ENCODE measurements at places on chromosomes 2 and 18.
A peak's percentile ranks its signal among the peaks of the same experiment; 100 is the strongest.

DNA sequence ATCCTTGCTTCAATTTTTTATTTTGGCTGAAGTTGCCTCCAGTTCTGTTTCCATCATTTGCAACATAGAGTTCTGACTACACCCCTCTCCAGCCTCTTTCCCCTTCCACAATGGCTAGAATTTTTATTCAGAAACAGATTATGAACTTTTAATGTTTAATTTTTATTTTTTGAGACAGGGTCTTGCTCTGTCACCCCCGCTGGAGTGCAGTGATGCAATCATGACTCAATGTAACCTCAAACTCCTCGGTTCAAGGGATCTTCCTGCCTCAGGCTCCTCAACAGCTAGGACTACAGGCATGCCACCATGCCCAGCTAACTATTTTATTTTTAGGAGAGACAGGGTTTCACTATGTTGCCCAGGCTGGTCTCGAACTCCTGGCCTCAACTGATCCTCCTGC is 2.8 kb downstream of the NTSR2 start:
- H3K4me1 ChIP-seq: no peaks in the 10 kb centered on the region
- no peaks in the 10 kb centered on the region for H3K36me3 ChIP-seq
- DNase-seq: no peak
- no peak overlapping the region for H3K4me3 ChIP-seq

DNA sequence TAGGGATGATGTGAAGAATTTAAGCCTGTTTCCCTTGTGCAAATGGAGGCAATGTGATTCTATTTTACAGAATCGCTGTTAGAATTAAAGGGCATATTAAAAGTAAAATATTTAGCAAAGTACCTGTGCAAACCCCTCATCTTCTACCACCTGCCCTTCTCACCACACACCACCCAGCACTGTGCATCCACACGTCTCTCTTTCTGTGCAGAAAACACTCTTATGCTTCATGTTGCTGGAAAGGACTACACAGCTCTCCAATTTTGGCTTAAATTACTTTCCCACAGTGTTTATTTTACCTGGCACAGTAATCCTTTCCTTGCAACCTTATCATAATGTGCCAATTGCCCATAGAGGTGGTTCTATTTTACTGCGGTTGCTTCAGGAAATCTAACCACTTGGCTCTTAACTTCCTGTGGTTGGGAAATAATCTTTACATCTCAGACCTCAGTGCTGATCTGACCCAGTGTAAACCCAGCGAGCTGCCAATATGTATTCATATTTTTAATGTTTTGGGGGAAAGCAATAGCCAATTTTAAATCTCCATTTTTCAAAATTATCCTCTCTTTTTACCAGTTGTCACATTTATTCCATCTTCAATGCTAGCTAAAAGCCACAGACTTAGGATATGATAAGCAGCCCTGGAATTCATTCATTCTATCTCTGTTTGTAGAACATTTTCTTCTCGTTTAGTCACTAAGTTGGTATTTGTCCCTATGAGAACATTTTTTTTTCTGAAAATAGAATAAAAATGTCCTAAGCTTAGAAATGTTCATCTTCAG is 250.9 kb downstream of the DSEL start:
- no peak overlapping the region for H3K4me3 ChIP-seq
- no peaks in the 10 kb centered on the region for H3K27me3 ChIP-seq
- peaks cover 25% of the 10 kb centered on the region for H3K4me1 ChIP-seq
- H3K27ac ChIP-seq: no peak overlapping the region
- H3K36me3 ChIP-seq: no peaks in the 10 kb centered on the region
- no peak for DNase-seq

GRCh38 chr2:204779771-204780170 is 234.5 kb downstream of the PARD3B start:
- no peaks in the 10 kb centered on the region for H3K27me3 ChIP-seq
- H3K4me1 ChIP-seq: peaks cover 16% of the 10 kb centered on the region
- H3K36me3 ChIP-seq: no peaks in the 10 kb centered on the region
- DNase-seq: no peak

DNA sequence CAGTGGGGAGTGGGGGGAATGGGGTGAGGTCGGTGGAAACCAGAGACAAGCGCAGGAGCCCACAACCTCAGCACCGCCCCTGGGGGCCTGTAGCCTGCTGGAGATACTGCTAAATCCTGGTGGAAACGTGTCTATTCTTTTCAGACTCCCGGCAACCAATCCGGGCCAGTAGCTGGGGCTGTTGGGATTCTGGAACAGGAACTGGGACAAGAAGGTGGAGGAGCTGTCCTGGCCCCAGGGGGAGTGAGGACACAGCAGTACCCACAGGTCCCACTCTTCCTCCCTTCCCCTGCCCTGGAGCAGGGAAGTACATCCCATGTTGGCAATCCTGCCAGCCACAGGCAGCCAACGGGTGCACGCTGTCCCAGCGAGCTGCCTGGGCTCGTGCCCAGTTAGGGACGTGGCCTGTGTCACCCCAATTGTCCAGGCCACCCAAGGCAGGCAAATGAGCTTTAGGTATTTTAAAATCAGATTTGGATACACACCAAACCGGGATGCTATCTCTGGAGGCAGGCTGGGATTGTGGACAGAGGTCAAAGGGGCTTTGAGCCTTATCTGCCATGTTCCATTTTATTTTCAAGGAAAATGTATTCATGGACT is 51.8 kb downstream of the HS1BP3 start:
- H3K27me3 ChIP-seq: no peaks in the 10 kb centered on the region
- DNase-seq: no peak
- H3K36me3 ChIP-seq: no peaks in the 10 kb centered on the region
- H3K27ac ChIP-seq: peak overlapping the region; percentile 35
- peaks cover 39% of the 10 kb centered on the region for H3K4me1 ChIP-seq

- H3K4me3 ChIP-seq: no peak overlapping the region
- H3K36me3 ChIP-seq: no peaks in the 10 kb centered on the region
- no peak overlapping the region for H3K27ac ChIP-seq
- peaks cover 46% of the 10 kb centered on the region for H3K27me3 ChIP-seq
- H3K4me1 ChIP-seq: peaks cover 28% of the 10 kb centered on the region
These were observed 14.9 kb downstream of the B3GNT7 start for GRCh38 chr2:231410293-231411004.

GRCh38 chr18:59918320-59918755 is 18.5 kb downstream of the PMAIP1 start:
- H3K36me3 ChIP-seq: no peaks in the 10 kb centered on the region
- peak; percentile 8 for DNase-seq
- peak overlapping the region; percentile 23 for H3K4me3 ChIP-seq

DNA sequence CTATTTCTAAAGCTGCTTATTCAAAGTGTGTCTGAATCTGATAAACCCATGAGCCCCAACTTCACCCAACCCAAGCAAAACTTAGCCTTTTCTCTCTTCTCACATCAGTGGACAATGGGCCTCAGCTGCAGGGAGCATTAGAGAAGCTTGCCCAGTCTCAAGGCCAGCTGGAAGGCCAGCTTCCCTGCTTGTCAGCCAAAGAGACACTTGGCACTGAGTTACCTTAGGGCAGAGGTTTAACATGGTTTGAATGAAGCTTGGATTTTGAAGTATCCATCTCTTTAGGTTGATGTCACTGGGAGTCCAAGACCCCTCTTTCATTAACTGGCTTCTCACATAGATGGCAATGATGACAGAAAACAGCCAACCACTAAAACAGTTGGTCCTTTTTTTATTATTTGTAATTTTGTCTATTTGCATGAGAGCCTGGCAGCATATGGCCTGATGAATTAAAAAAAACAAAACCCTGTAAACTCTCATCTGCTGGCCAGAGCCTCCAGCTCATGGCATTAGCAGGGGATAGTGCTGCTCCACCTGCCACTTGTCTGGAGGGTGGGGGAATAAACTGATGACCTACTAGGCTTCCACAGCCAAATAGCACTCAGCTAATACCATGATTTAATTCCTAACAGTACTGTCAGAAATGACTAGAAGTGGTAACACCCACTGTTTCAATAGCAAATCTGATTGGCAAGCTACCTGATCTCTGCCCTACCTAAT is 137.0 kb downstream of the UBE2E3 start:
- no peaks in the 10 kb centered on the region for H3K4me1 ChIP-seq
- H3K27me3 ChIP-seq: no peaks in the 10 kb centered on the region
- H3K4me3 ChIP-seq: no peak overlapping the region
- no peaks in the 10 kb centered on the region for H3K36me3 ChIP-seq
- DNase-seq: no peak

DNA sequence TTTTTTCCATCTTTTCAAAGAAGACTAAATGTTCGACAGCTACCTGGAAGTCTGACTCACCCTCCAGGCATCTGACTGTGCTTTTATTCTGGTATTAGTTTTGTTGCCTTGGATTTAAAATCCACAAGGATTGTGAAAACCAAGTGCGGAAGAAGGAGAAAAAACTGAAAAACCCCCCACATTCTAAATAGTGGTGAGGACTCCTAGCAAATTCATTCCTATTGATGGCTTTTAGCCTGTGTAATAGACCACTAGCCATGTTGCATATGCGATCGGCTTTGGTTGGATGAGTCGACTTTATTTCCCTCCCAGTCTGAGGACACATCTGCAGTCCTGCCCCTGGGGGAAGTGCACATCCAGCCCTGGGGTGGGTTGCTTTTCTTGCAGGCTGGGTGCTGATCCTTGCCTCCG is 16.9 kb downstream of the LDLRAD4 start:
- peak overlapping the region; percentile 44 for H3K27ac ChIP-seq
- no peak overlapping the region for H3K4me3 ChIP-seq
- H3K27me3 ChIP-seq: no peaks in the 10 kb centered on the region
- no peaks in the 10 kb centered on the region for H3K36me3 ChIP-seq

DNA sequence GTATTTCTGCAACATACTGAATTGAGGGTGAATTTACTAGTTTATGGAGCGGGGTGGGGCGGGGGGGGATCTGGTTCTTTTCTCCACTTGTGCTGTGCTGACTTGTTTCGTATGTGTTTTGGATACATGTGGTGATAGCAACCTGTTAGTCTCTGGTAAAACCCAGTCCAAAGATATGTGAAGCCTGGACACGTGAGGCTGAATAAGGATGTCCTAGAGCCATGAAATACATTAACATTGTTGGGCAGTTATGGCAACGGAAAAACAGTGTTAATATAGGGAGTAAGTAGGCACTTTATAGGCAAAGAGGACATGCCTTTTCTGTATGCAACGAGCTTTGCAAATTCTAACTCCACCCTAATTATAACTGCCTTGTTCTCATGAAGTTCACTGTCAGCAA is 42.1 kb upstream of the NEMP2 start:
- no peaks in the 10 kb centered on the region for H3K27me3 ChIP-seq
- peaks cover 3% of the 10 kb centered on the region for H3K4me1 ChIP-seq
- no peak for DNase-seq
- no peaks in the 10 kb centered on the region for H3K36me3 ChIP-seq

DNA sequence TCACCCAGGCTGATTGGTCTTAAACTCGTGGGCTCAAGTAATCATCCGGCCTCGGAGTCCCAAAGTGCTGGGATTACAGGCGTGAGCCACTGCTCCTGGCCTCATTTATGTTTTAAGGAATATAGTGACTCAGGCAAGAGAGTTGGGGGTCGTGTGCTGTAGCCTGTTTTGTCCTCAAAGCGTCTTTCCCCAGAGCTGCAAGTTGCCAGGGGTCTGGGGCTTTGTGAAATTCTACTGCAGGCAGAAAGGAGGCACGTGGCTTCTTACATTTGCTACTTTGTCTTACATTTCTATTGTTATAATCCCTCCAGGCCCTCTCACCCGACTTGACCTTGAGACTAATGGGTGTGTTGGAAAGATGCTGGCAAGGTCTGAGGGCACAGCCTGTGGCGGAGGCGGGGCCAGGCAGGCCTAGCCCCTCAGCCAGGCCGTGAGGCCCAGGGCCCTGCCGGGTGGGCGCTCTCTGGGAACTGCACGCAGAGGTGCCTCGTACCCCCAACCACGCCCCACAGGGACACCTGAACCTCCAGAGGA is 85.8 kb upstream of the NDUFV2 start:
- peak overlapping the region; percentile 30 for H3K4me3 ChIP-seq
- peaks cover 23% of the 10 kb centered on the region for H3K4me1 ChIP-seq
- no peak for DNase-seq

DNA sequence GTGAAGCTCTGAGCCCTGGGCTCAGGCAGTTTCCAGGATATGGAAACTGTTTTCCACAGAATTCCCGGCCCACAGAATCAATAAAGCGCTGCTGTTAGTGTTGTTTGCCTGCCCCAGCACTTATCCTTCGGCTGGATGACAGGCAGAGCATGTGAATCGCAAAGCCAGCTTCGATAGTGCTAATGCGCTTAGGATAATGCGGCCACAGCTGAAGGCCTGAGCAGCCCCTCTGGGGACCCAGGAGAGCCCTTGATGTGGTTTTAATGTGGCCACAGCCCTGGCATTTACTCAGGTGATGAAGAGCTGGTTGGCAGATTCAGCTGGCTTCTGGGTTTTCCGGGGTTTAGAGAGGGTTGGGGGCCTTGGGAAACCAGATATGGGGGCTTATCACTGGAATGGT is 23.7 kb downstream of the PCARE start:
- H3K4me3 ChIP-seq: no peak overlapping the region
- H3K4me1 ChIP-seq: peaks cover 14% of the 10 kb centered on the region
- H3K36me3 ChIP-seq: no peaks in the 10 kb centered on the region
- no peak overlapping the region for H3K27ac ChIP-seq
- no peak for DNase-seq

- DNase-seq: no peak
- no peak overlapping the region for H3K27ac ChIP-seq
- H3K36me3 ChIP-seq: no peaks in the 10 kb centered on the region
- no peaks in the 10 kb centered on the region for H3K4me1 ChIP-seq
These were observed 50.0 kb upstream of the PAPOLG start for GRCh38 chr2:60706021-60706420.

Data from esophagus squamous epithelium (tissue), 5 donors.